ENCODE measurements at places on chromosomes 11 and 22.

- DNase-seq: peak; percentile 68
Measured at GRCh38 chr11:19903620-19904069, 191.0 kb downstream of the NAV2 start.

GRCh38 chr11:13763341-13763740 lies 94.9 kb downstream of the FAR1 start:
- DNase-seq: no peak

- DNase-seq: no peak
Measured at GRCh38 chr11:61149624-61150615, 11.3 kb downstream of the VPS37C start.

GRCh38 chr22:36925388-36926290 lies 12.2 kb downstream of the CSF2RB start:
- DNase-seq: peak; percentile 40

- DNase-seq: no peak
Measured at GRCh38 chr11:87295237-87295636, 257.5 kb downstream of the TMEM135 start.

DNA sequence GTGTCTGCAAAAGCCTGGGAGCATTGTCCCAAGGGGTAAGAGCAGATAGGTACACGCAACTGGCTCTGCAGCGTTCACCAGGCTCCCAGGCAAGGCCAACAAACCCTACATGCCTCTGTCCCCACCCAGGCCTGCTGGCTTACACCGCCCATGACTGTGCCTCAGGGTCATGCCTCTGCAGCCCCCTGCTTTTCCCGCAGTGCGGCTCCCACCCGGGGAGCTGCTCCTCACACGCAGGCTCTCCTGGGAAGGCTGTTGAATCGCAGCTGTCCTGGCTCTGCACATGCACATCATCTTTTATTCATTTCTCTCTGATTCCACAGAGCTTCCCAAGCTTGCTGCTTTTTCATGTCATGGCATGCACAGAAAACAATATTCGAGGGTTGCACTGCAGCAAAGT lies 29.2 kb upstream of the B3GAT1 start:
- no peak for DNase-seq

DNA sequence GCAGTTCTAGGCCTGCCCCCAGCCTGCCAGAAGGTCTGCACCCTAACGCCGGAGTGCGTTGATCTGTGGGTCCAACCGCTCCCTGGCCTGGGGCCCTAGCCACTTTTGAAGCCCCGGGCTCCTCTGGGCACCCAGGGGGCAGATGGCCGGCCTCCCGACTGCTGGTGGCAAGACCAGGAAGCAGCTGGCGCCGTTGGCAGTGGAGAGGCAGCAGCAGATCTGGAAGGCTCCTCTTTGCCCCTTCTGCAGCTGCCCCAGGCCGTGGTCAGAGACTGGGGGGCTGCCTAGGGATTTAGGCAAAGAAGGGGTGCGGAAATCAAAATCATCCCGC lies 445 bp upstream of the VWCE start:
- DNase-seq: no peak

DNA sequence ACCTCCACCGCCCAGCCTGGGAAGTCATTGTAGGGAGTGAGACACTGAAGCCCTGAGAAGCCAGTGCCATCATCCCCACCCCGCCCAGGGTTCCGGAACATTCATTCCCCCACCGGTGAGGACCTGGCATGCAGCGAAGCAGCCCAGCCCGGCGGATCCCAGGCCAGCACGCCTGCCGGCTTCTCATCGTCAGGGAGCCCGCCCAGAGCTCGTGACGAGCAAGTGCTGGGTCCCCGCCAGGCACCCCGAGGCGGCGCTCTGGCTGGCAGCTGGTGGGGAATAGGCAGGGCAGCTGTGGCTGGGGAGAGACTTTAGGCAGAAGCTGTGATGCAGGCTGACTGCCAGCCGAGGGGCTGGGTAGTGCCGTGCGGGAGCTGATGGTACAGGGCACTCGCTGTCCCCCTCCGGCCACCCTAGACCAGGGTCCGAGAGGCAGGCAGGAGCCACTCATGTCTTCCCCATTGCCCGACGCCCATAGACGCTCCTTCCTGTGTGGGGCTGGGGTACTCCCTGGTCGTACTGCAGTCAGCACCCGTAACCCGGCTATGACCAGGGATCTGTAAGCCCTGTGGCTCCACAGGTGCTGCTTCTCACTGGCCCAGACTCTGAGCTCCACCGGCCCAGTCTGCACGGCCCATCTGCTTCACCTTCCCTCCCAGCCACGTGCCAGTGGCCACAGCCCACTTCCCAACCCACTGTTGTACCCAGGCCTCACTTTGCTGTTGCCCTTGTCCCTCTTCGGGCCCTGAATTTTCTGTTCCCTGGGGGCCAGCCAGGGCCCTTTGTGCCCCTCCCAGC lies 24.5 kb upstream of the CABP7 start:
- DNase-seq: no peak

- DNase-seq: no peak
Measured at GRCh38 chr11:65651589-65652510, 10.9 kb downstream of the RELA start.

- DNase-seq: peak; percentile 54
Measured at GRCh38 chr11:68950270-68950669, 30.5 kb downstream of the MRGPRD start.

DNA sequence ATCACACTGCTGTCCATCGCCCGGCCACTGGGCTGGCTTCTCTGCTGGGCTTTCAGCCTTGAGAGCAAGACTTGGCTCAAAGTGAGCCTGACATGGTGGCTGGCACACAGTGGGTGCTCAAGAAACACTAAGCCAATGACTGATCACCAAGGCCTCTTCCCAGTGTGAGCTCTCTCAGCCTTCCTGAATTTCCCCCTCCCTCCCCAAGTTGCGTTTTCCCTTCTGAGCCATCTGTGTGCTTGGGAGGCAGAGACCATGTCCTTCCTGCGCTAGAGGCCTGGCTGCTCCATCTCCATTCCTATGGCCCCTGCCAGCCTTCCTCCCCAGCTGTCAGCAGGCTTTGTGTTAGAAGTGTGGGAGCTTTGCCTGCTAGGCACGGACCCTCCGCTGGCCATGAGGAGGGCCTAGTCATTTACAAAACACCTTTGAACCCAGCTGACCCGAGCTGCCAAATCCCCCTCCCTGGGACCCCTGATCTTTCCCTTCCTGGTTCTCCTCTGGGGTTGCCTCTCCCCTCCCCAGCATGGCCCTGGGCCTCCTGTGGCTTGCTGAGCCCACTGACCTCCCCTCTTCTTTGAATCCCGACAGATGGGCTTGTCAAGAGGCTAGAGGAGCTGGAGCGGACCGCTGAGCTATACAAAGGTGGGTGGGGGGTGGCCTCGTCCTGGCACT lies 13.2 kb downstream of the PICK1 start:
- DNase-seq: no peak

DNA sequence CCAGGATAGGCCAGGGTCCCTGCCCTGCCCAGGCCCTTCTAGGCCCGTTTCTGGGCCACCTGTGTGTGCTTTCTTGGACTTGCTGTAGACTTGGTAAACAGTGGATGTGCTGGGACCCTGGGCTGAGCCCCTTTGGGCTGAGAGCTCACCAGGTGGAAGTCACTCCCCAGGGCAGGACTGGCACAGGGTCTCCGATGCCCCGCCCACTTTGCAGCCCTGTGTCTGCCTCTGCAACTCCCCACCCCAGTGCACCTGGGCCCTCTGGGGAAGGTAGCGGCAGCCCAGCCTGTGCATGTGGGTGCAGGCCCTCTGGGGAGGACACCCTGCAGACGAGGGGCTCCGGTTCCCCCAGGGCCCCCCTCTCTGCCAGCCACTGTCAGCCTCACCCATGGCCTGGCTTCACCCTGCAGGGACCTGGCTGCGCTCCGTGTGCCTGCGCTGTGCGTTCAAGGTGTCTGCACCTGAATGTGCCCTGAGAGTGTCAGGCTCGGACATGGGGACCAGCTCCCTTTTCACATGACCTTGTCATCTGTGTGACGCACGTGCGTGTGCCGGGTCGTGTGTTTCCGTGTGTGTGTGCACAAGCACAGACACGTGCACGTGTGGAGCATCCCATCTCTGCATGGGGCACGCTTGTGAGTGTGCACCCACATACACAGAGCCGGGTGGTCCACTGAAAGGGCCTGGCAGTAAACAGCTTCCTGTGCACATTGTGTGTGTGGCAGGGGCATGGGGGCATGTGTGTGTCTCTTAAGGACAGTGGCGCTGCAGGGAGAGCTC lies 118.5 kb downstream of the KCNQ1OT1 start:
- no peak for DNase-seq

DNA sequence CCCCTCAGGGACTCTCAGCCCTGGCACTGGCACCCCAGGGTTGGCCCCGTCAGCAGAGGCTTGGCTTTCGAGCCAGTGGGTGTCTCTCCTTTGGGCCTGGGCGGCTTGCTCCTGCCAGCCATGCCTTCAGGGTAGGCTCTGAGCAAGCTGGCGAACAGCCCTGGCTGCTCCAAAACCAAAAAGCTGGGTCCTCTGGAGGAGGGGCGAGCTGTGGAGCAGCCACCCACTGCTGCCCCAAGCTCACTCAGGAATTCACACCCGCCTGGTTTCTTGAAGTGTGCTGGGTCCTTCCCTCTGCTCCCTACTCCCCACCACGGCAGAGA lies 6.2 kb downstream of the YDJC start:
- no peak for DNase-seq

GRCh38 chr11:46669711-46670139 lies 30.7 kb downstream of the ARHGAP1 start:
- DNase-seq: no peak

- DNase-seq: no peak
Measured at GRCh38 chr11:61472868-61473267, 35.7 kb upstream of the LRRC10B start.

DNA sequence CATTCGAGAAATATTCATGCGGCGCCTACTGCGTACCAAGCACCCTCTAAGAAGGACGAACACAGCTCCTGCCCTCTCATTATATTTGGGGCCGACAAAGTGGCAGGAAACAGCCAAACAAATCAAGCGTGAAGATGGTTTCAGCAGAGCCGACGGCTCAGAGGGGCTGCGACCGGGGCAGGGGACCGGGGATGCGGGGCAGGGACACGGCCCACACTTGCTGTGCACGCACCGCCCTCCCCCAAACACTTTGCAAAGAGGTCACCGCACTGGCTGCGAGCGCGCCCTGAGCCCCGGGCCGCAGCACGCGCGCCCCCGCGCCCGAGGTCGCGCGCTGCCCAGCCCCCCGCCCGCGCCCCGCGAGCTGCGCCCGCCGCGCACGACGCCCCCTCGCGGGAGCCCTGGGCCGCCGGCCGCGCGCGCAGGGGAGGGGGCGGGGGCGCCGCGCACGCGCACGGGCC lies 255 bp upstream of the SYNGR1 start:
- peak; percentile 97 for DNase-seq

- no peak for DNase-seq
Measured at GRCh38 chr11:68370211-68371111, 58.1 kb downstream of the LRP5 start.

DNA sequence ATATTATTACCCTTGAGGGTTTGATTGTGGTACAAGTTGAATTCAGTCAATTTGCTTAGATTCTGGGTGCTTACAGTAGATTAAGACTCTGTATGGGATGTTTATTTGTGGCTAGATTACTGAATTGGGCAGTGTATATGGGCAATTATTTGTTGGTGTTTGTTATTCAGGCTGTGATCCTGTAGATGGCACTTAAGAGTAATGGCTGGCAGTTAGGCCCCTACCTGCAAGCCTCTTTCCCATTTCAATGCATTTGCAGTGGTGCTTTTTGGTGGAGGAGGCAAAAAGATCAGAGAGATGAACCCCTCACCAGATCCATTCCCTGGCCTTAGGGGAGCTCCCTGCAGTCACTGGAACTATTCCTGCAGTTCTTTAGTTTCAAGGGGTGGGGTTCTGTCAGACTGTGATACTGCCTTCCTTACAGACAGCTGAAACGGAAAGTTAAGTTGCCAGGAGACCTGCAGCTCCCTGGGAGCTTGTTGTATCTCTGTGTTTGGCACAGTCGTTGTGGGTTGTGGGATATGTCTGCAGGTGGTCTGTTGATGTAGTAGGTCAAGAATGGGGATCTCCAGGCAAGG lies 199.5 kb downstream of the AASDHPPT start:
- peak; percentile 22 for DNase-seq

- no peak for DNase-seq
Measured at GRCh38 chr11:24900960-24901549, 404.2 kb downstream of the LUZP2 start.

DNA sequence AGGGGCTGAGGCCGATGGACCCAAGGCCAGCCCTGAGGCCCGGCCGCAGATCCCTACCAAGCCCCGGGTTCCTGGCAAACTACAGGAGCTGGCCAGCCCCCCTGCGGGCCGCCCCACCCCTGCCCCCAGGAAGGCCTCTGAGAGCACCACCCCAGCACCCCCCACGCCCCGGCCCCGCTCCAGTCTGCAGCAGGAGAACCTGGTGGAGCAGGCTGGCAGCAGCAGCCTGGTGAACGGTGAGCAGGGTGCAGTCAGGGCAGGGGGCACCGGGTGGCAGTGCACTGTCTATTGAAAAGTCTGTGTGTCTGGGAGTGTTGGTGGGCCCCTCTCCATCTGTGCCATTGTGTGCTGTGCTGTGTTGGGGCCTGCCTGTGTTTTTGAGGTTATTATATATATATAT lies 16.1 kb downstream of the MICALL1 start:
- no peak for DNase-seq

DNA sequence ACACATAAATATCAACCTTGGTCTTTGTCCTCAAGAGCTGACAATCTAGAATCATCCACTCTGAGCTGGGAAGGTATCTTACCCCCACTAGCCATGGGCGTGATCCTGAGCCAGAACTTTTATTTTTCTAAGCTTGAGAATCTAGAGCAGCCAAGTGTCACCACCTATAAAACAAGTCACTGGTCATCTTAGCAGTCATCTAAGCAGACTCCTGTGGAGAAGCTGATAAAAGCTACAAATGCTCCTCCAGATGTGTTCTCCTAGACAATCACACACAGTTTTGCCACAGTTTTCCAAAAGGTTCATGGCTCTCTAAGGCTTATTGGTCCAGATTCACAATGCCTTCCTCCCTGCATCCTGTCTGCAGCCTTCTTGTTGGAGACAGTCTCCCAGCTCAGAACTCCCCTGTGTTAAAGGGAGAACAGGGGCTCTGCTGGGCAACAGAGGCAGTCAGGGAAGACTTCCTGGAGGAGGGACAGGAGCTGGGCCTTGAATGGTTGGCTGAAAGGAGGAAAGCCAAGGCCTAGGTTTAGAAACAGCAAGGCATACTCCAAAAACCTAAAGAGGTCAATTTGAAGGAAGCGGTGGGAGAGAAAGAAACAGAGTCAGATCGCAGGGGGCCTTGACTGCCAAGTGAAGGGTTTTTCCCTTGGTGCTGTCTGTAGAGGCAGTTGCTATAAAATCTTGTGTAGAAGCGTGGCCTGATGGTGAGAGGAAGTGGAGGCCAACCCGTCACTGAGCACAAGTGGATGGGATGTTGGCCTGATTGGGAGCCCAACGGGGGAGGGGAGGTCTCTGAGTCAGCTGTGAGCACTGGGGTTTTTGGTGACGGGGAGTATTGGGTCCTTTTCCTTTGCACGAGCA lies 42.0 kb downstream of the ALX4 start:
- no peak for DNase-seq

- no peak for DNase-seq
Measured at GRCh38 chr11:61616434-61616833, 35.6 kb upstream of the SYT7 start.
